Esophagus mucosa (tissue), 1 donor: ENCODE measurements at places on chromosomes 7 and 10. TPM values are rescaled to one million over a fixed set of nuclear protein-coding genes. Genes with fewer than 3 reads are reported as not detected.

Gene DPYSL4
- 1.6 TPM for total RNA-seq

Gene LIPM
- total RNA-seq = not detected

- ATAC-seq = no peak
Measured at GRCh38 chr10:100325158-100325557, 4.9 kb downstream of the PKD2L1 start.

DNA sequence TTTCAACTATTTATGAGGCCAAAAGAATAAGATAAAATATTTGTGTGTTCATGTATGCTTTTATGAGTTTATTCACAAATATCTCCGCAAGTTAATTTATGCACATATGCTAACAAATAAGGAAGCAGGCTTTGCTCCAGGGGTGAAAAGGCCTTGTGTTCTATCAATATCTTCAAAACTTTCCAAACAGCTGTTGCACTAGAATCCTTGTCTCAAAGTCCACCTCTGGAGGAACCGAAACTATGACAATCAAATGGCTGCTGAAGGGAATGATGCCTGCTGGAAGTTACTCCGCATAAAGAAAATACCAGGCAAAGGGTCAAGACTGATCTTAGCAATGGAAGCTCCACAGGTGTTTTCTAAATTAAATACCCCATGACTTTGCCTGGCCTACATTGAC is 145.0 kb upstream of the GHITM start:
- ATAC-seq = no peak

DNA sequence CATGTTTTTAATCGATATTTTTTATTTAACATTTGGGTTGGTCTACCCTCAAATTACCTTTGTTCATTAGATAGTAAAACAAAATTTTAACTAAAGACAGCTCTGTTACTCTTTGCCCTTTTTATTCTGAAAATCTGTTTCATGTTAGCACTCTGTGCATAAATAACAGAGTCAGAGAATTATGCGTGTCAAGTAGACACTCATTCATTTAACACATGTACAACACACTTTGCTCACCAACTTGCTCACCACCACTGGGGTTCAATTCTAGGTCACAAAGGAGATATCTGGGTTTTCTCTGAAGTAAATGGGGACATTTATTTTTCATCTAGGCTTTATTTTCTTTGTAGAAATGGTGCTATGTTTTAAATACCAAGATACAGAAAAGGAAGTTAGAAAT is 457.4 kb upstream of the SEMA3D start:
- no peak for ATAC-seq

DNA sequence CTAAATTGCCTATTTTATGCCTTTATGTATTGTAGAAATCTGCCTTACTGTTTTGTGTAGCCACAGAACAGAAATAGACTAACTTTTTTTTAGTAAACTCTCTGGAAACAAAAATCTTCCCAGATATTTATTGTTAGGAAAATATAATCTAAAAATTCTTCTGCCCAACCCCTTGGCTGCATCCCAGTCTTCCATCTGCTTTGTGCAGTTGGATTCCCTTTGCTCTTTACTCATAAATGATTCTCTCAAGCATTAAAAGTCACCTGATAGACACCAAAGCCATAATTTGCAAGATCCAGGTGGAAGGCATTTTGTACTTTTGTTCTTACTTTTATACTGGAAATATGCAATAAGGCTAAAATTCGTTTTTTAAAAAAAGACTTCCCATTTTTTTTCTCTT is 6.1 kb upstream of the CAV2 start:
- ATAC-seq = no peak

DNA sequence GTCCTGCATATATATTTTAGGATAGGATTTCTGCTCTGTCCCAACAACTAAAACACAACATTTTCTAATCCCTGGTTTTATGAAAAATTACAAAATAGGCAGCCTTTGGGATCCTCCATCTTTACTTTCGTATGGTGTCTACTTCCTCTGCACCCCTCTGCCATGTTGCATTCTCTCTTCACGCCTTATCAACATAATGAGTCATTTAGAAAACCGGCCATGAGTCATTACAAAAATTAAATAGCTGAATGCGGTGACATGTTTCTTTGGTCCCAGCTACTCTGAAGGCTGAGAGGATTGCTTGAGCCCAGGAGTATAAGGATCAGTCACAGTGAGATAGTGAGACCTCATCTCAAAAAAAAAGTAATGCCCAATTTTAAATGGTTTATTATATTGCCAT is 148.1 kb upstream of the CELF2 start:
- ATAC-seq = no peak

Gene ITIH5
- total RNA-seq = 2.3 TPM

GRCh38 chr7:22442882-22443369 is 57.1 kb downstream of the STEAP1B start:
- no peak for ATAC-seq

GRCh38 chr10:11425676-11426075 is 185.8 kb downstream of the USP6NL start:
- no peak for ATAC-seq

DNA sequence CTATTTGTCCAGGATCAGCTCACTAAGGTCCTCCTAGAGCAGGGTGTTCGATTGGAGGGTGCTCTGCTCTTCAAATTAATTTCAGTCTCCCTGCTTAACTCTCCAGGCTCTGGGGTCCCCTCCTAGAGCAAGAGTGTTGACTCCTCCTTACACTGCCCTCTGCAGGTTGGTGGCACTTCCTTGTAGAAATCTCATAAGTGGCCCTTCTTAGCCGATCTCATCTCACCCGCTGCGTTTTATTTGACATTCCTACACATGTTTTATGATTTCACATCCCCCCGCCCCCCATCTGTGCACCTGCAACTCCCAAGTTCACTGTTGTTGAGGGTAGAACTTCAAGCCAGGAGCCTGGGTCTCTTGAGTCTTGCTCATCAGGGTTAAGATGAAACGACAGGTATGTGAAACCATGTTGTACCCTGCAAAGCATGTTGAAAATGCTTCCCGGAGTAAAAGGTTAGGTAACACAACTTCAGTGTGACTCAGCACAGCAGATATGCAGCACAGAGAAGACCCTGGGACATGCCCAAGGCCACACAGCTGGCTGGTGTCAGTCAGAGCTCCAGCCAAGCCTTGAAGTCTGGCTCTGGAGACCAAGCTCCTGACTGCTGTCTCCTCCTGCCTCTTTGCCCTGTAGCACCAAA is 171.2 kb downstream of the PRKAG2 start:
- peak; percentile 24 for ATAC-seq

DNA sequence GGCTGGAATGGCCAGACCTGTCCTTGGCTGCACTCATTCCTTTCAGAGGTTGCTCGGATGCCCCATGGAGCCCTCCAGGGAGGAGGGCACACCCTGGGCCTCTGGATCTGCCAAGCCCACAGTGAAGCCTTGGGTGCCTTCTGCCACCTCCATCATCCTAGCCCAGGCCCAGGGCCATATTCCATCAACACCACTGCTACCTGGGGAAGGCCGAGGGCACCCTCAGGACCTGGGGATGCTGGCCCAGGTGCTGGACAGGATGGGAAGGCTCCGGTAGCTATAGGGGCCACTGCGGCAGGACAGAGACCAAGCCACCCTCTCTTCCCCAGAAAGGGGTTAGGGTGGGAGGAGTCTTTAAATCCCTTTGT is 810 bp downstream of the OPN4 start:
- no peak for ATAC-seq

Gene NUP205
- 62.4 TPM for total RNA-seq

Gene SUV39H2
- 8.8 TPM for total RNA-seq

Gene INA
- total RNA-seq = 1.4 TPM

Gene FAM25C
- not detected for total RNA-seq

DNA sequence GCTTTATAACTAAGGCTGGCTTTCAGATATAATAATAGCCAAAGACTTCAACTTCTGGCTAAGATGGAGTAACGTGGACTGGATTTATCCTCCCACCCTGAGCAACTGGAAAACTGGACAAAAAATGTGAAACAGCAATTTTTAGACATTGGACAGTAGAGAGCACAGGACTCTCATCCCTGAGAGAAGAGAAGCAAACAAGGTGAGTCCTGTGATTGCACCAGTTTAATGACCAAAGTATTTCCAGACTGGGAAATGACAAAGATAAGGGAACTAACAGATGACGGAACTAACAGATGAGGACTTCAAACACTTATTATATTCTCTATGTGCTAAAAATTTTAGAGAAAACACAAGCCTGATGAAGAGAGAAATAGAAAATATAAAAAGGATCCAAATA is 175.7 kb upstream of the SLC25A13 start:
- no peak for ATAC-seq

Gene GFRA1
- 0.56 TPM for total RNA-seq

Gene RRP12
- total RNA-seq = 25.8 TPM

- no peak for ATAC-seq
Measured at GRCh38 chr7:26580711-26581110, 283.7 kb downstream of the SKAP2 start.

GRCh38 chr7:110591341-110591740 is 499.6 kb upstream of the LRRN3 start:
- ATAC-seq = no peak

DNA sequence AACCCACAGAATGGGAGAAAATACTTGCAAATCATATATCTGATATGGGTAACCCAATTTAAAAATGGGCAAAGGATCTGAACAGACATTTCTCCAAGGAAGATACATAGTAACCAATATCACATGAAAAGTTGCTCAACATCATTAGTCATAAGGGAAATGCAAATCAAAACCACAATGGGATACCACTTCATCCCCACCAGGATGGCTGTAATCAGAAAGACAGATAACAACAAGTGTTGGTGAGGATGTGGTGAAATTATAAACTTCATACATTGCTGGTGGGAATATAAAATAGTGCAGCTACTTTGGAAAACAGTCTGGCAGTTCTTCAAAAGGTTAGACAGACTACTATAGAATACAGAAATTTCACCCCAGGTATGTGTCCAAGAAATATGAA is 19.3 kb downstream of the AOC1 start:
- no peak for ATAC-seq

DNA sequence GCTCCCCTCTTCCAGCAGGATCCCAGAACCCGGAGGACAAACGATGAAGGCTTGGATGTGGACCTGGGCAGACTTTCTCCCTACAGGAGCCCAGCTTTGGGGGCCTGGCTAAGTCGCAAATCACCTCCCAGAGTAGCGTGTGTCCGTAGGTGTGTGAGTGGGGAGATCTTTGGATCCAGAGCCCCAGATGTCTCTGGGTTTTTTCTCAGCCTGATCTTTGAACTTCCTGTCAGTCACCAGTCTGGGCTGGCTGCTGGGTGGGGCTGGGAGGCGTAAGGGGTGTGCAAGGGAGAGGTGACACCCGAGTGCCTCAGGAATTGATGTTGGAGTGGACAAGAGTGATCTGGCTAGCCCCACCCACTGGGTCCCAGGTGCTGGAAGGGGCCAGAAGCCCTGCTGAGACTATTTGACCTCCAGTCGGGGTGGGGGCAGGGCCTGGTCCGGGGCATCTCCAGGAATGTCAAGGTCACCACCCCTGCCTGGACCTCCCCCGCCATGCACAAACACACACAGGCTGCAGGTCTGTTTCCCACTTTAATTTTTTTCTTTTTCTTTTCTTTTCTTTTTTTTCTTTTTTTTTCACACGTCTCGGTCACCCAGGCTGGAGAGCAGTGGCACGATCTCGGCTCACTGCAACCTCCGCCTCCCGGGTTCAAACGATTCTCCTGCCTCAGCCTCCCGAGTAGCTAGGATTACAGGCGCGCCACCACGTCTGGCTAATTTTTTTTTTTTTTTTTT is at the start of gene MOGAT3:
MOGAT3 (minus strand) TSS at position 175 of the 738 bp plus-strand sequence. CDS start 182 bp downstream, outside the sequence.
- ATAC-seq = no peak

Gene SCART1
- total RNA-seq = 0.56 TPM

DNA sequence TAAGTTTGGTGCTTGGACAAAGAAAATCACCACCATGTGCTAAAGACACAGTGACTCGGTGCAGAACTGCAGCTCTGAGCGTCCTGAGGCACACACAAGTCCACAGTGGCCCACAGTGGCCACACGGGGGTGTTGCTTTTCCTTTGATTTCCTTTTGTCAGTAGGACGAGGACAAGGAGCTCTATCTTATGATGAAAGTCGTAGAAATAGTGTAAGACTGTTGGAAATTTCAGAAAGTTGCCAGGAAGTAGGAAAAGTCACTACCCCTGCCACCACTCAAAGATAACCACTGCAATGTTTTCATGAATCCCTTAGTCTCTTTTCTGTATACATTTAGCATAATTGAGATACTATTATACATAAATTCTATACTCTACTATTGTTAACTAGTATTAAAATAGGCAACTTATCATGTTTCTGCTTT is 146.0 kb downstream of the TNS3 start:
- ATAC-seq = peak; percentile 74

Gene ENKUR
- total RNA-seq = not detected

DNA sequence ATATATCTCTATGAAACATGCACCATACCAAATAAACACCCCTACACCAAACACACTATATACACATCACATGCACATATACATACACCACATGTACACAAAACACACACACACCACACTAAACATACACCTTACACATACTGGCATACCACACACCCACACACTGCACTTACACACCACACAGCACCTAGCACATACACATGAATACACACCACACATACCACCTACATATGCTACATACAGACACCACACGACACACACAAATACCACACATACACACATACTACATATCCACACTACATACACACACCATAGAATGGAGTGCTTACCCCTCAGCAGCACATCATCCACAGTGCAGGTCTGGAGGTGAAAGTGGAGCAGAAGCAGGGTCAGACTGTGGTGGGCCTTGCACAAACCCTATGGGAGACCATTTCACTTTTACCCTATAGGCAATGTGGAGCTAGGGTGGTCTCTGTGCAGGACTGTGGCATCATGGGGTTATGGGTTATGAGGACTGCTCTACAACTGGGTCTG is 64.6 kb downstream of the WDFY4 start:
- no peak for ATAC-seq

- ATAC-seq = peak; percentile 60
Measured at GRCh38 chr10:91785830-91786229, 12.4 kb upstream of the TNKS2 start.

Gene SFTPA1
- 0.32 TPM for total RNA-seq

GRCh38 chr7:157253850-157254249 is 83.0 kb upstream of the DNAJB6 start:
- peak; percentile 69 for ATAC-seq

Gene DNAJC30
- total RNA-seq = 7.3 TPM

Gene CPN1
- total RNA-seq = not detected

DNA sequence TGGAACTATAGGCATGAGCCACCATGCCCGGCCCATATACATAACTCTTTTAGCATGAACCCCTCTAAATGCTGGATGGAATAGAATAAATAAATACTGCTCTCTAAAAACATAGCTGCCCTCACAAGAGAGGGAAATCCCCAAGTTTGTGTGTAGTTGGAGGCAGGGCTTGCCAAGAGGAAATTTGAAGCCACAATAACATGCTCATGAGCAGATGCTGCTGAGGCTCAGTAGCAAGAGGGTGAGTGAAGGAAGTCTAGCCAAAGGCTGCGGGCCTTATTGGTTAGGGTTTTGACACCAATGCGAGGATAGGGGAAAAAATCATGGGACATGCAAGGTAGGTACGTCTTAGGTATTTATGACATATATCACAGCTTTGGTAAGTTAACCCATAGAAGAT is 17.3 kb downstream of the TPK1 start:
- ATAC-seq = peak; percentile 48
